ENCODE measurements at places on chromosomes 2 and 18.

- DNase-seq, result no peak
Measured at GRCh38 chr2:40032650-40033319, 253.7 kb upstream of the THUMPD2 start.

DNA sequence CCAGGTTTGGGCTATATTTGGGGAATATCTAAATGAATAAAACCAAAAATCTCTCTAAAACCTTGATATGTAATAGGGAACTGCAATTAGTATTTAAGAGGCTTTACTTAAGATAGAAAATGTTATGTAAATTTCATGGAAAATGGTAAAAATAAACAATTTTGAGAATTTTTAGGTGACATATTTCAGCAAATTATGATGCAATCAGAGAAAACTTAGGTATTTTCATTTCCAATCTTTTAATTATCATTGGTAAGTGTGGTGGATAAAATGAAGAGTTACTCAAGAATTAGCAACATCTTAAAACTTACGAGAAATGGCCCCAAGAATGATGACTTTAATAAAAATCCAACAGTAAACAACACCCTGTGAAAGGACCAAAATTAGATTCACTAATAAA is 571.4 kb downstream of the ERBB4 start:
- no peak for DNase-seq

DNA sequence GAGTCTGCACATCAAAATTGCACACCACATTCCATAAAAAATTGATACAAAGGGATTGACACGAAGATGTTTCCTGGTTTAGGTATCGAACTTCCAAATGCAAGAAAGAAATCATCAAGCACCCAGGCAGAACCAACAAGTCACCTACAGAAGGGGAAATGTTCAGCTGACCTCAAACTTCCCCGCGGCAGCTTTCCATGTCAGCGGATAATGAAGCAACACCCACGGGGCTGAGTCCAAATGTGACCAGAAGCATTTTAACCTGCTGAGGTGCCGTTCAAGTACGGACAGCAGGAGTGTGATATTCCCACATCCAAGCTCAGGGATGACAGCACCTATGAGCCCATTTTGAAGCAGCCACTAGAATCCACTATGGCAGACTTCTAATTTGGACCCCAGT is 124.9 kb downstream of the GALNT14 start:
- no peak for DNase-seq

- no peak for DNase-seq
Measured at GRCh38 chr18:74508821-74509225, 12.7 kb downstream of the CNDP2 start.

DNA sequence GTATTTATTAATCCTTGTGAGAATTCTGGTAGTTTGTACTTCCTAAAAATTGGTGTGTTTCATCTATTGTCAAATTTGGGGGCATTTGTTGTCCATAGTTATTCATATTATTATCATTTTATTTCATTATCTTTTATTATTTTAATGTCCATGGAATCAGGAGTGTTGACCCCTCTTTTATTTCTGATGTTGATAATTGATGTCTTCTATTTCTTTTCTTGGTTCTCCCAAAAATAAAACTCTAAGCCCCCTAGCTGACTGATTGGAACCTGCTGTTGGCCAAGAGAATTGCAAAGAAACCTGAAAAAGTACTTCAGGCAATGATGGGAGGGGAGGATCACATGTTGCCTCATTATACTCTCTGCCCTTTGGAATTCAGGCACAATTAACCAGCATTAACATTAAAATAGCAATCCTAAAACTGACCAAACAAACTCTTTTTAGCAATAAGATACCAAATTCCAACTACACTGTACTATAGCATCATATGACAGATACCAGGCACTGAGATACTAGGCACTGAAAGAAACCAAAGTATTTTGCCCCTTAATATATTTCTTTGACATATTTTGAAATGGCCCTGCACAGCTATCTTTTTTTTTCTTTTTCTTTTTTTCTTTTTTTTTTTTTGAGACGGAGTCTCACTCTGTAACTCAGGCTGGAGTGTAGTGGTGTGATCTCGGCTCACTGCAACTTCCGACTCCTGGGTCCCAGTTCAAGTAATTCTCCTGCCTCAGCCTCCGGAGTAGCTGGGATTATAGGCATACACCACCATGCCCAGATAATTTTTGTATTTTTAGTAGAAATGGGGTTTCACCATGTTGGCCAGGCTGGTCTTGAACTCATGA is 1097.2 kb upstream of the CNTNAP5 start:
- DNase-seq, result no peak

Measured in activated T-cell treated with anti-CD3 and anti-CD28 coated beads, Interleukin-2, amount 50 U/mL, for 72 hours (primary cell).